ENCODE measurements at places on chromosomes 12 and 14.

DNA sequence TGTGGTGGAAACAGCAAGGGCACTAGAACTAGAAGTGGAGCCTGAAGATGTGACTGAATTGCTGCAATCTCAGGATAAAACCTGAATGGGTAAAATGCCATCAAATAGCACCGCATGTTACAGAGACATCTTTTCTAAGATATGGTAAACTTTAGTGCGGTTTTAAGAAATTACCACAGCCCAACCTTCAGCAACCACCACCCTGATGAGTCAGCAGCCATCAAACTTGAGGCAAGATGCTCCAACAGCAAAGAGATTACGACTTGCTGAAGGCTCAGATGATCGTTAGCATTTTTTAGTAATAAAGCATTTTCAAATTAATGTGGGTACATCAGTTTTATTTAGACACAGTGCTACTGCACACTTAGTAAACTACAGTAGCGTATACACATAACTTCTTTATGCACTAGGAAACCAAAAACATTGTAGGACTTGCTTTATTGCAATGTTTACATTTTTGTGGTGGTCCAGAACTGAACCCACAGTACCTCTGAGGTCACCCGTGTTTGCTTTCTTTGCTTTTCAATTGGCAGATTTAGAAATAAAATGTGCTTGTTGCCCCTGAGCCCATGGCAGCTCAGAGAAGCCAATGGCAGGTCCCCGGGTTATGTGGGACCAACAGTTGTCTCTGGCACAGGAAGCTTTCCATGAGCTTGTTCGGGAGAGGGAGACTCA, 15.9 kb downstream of the GOLGA3 start:
- DNase-seq, result no peak

- no peak for DNase-seq
Observed at GRCh38 chr12:115273456-115273855, 589.5 kb upstream of the TBX3 start.

GRCh38 chr12:124658806-124659402, 91.5 kb upstream of the NCOR2 start:
- DNase-seq, result no peak

GRCh38 chr14:103630364-103631108, 1.5 kb downstream of the KLC1 start:
- DNase-seq, result no peak

DNA sequence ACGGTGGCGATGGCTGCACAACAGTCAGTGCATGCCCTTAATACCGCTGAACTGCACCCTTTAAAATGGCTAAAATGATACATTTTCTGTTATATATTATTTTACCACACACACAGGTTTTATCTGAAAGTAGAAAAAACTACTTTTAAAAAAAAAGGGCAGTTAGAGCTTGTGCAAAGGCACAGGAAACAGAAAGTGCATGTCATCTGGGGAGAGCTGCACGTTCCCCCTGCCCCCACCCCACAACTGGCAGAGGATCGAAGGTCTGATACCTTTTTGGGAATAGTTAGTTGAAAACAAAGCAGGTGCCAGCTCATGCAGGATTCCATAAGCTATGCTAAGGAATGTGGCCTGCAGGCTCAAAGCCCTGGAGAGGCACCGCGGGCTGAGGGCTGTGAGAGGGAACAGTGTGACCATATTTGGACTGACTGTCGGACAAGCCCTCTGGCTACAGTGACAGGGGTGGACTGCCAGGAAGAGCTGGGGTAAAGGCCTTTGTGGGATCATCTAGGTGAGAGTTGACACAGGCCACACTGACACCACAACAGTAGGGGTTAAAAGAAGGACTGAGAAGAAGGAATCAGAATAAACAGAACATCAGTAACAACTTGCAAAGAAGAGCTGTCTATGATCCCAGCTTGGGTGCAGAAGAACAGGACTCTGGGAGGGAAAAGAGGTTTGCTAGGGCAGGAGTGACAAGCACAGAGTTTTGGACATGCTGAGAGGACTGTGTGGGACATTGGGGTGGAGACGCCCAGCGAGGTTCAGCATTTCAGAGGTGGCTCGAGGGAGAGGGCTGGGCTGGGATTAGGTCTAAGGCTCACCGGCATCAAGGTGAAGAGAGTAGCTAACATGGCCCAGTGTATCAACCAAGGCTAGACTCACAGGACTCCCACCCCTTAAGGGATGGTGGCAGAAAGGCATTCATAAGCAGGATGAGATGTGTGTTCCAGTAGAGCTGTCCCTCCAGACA, 54.6 kb downstream of the ACTN1 start:
- no peak for DNase-seq
